ENCODE measurements at places on chromosomes 12 and 14. TPM values are rescaled to one million over a fixed set of nuclear protein-coding genes. Genes with fewer than 3 reads are reported as not detected.

NANOG gene
- total RNA-seq: not detected

SGPP1 gene
- total RNA-seq: 35.3 TPM

BMP4 gene
- total RNA-seq: 0.13 TPM

TMTC2 gene
- 10.5 TPM for total RNA-seq

GUCY2C gene
- total RNA-seq: not detected

LRP1-AS gene
- total RNA-seq: not detected

CCDC175 gene
- not detected for total RNA-seq

RNASE2 gene
- not detected for total RNA-seq

C2CD5 gene
- total RNA-seq: 6.6 TPM

DPY19L2 gene
- under 0.01 TPM for total RNA-seq

RPL10L gene
- total RNA-seq: not detected

DCTN2 gene
- 87.9 TPM for total RNA-seq

SCNN1A gene
- 57.7 TPM for total RNA-seq

ADCY6 gene
- total RNA-seq: 13.4 TPM

All from bronchial epithelial cell (primary cell).